Activated naive CD8-positive, alpha-beta T cell treated with anti-CD3 and anti-CD28 coated beads, Interleukin-2, amount 50 U/mL, for 24 hours (primary cell): ENCODE measurements at places on chromosomes 1 and 21.

- no peak for DNase-seq
- H3K4me1 ChIP-seq = no peaks in the 10 kb centered on the region
- H3K4me3 ChIP-seq = no peak overlapping the region
- H3K27me3 ChIP-seq = no peaks in the 10 kb centered on the region
These were observed 50.7 kb downstream of the TM2D1 start for GRCh38 chr1:61674221-61674620.

DNA sequence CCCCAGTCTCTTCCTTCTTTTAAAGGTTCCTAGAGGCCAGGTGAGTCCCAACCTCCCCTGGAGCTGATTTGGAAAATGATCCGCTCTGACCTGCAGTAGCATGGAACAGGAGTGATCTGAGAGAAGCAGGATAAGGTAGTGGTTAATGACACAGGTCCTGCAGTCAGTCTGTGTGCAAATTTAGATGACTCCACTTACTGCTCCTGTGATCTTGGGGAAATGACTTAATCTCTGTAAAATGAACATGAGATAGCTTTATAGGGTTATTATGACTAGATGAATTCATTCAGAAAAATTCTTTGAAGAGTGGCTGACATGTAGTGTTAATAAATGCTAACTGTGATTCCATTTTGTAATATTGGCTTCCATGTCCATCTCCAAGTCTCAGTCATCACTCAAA is 374.9 kb upstream of the CAMK1G start:
- DNase-seq = no peak
- no peak overlapping the region for H3K4me3 ChIP-seq
- no peaks in the 10 kb centered on the region for H3K36me3 ChIP-seq
- no peak overlapping the region for H3K27ac ChIP-seq

- peaks cover 5% of the 10 kb centered on the region for H3K27me3 ChIP-seq
- H3K36me3 ChIP-seq = no peaks in the 10 kb centered on the region
- H3K4me1 ChIP-seq = no peaks in the 10 kb centered on the region
- no peak overlapping the region for H3K27ac ChIP-seq
- no peak for DNase-seq
These were observed 301.3 kb downstream of the SIPA1L2 start for GRCh38 chr1:232328486-232329102.

- no peak overlapping the region for H3K4me3 ChIP-seq
- no peak for DNase-seq
- peaks cover 3% of the 10 kb centered on the region for H3K4me1 ChIP-seq
- H3K27ac ChIP-seq = no peak overlapping the region
These were observed 105.6 kb downstream of the LRRC7 start for GRCh38 chr1:69673321-69673720.
